ENCODE measurements at places on chromosomes 4 and X. TPM values are rescaled to one million over a fixed set of nuclear protein-coding genes. Genes with fewer than 3 reads are reported as not detected.
A peak's percentile ranks its signal among the peaks of the same experiment; 100 is the strongest.

Gene NALF2
- total RNA-seq = 0.33 TPM

GRCh38 chr4:1207603-1208265 is 35.4 kb upstream of the SPON2 start:
- H3K4me3 ChIP-seq = peak overlapping the region; percentile 40
- no peak for DNase-seq
- H3K4me1 ChIP-seq = peaks cover 5% of the 10 kb centered on the region
- H3K27me3 ChIP-seq = no peaks in the 10 kb centered on the region
- no peak overlapping the region for H3K27ac ChIP-seq

DNA sequence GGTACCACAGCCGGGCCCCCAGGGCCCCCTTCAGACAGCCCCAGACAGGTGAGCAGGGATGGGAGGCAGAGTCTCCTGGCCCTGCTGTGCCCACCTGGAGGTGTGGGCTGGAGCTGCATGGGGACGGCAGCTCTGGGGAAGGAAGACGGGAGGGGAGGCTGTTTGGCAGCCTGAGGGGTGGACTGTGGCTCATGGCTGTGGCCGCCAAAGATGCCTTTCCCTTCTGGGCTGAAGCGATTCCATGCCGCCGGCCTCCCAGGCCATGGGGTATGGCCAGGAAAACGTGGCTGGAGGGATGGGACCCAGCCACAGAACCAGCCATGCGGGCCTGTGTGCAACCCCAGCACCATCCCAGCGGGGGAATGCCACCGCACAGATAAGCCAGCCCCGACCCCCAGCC is 65.7 kb downstream of the FAM53A start:
- DNase-seq = no peak
- H3K36me3 ChIP-seq = no peaks in the 10 kb centered on the region
- no peak overlapping the region for H3K4me3 ChIP-seq
- H3K27ac ChIP-seq = no peak overlapping the region
- H3K27me3 ChIP-seq = no peaks in the 10 kb centered on the region
- H3K4me1 ChIP-seq = no peaks in the 10 kb centered on the region

Gene PHKA1
- total RNA-seq = 9.8 TPM

DNA sequence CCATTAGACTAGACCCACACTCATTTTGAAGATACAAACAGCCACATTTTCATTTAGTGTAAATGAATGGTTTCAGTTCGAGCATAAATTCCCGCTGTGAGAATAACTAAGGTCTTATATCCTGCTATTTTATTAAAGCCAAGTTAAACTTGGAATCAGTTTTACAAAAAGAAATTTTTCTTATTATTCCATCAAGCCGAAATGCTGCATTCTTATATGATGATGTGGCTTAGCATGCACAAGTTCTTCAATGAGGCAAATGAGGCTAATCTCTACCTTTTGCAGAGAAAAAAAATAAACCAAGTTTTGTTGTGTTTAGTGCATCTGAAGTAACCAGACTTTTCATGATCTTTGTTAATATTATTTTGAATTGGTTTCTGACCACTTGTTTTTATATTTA is 953.9 kb upstream of the PCDH10 start:
- no peaks in the 10 kb centered on the region for H3K4me1 ChIP-seq
- no peak for DNase-seq
- no peak overlapping the region for H3K27ac ChIP-seq
- no peaks in the 10 kb centered on the region for H3K27me3 ChIP-seq

- H3K4me3 ChIP-seq = no peak within 1 kb of the TSS
- H3K4me1 ChIP-seq = no peaks in the 10 kb centered on the region
- no peak for DNase-seq
- no peaks in the 10 kb centered on the region for H3K36me3 ChIP-seq
- no peaks in the 10 kb centered on the region for H3K27me3 ChIP-seq
These were observed at the start of gene EPGN for GRCh38 chr4:74308215-74308614. EPGN (plus strand) TSS chr4:74308470; CDS start chr4:74308534, 64 bp downstream.

DNA sequence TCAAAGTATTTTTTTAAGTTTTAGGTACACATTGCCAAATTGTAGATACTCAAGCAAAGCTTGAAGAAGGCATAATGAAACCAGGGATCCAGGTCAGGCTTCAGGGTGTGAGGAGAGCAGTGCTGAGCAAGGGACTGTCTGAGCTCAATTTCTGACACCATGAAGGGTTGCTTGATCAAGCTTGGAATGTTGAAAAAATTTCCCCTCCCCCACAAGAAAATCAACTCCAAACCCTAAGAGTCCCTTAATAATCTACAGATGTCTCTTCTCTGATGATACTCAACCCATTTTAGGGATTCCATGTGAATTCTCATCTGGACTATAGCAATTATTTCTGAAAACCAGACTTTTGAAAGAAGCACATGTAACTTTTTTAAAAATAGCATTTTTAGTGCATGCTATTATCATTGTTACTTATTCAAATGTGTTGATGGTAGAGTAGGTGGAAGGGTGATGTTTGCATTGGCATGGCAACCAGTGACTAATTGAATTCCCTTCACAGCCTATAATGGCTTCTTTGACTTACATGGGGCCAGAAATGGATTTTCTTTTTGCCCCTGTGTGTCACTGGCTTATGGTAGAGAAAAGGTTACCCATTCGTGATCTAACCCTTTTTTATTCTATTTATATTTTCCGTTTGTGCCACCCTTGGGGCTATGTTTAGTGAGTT is 252.0 kb downstream of the FBXW7 start:
- no peak for DNase-seq
- no peak overlapping the region for H3K27ac ChIP-seq
- no peaks in the 10 kb centered on the region for H3K27me3 ChIP-seq
- no peak overlapping the region for H3K4me3 ChIP-seq
- no peaks in the 10 kb centered on the region for H3K4me1 ChIP-seq
- H3K36me3 ChIP-seq = no peaks in the 10 kb centered on the region

GRCh38 chr4:110119880-110120279 is 78.5 kb downstream of the ELOVL6 start:
- no peak for DNase-seq
- no peaks in the 10 kb centered on the region for H3K27me3 ChIP-seq
- H3K36me3 ChIP-seq = no peaks in the 10 kb centered on the region
- no peak overlapping the region for H3K4me3 ChIP-seq
- H3K4me1 ChIP-seq = no peaks in the 10 kb centered on the region
- H3K27ac ChIP-seq = no peak overlapping the region

GRCh38 chr4:7309181-7309580 is 116.8 kb downstream of the SORCS2 start:
- DNase-seq = no peak
- no peak overlapping the region for H3K4me3 ChIP-seq
- H3K27me3 ChIP-seq = peaks cover 16% of the 10 kb centered on the region
- no peaks in the 10 kb centered on the region for H3K36me3 ChIP-seq
- no peaks in the 10 kb centered on the region for H3K4me1 ChIP-seq

Gene PKD2
- 66.2 TPM for total RNA-seq

DNA sequence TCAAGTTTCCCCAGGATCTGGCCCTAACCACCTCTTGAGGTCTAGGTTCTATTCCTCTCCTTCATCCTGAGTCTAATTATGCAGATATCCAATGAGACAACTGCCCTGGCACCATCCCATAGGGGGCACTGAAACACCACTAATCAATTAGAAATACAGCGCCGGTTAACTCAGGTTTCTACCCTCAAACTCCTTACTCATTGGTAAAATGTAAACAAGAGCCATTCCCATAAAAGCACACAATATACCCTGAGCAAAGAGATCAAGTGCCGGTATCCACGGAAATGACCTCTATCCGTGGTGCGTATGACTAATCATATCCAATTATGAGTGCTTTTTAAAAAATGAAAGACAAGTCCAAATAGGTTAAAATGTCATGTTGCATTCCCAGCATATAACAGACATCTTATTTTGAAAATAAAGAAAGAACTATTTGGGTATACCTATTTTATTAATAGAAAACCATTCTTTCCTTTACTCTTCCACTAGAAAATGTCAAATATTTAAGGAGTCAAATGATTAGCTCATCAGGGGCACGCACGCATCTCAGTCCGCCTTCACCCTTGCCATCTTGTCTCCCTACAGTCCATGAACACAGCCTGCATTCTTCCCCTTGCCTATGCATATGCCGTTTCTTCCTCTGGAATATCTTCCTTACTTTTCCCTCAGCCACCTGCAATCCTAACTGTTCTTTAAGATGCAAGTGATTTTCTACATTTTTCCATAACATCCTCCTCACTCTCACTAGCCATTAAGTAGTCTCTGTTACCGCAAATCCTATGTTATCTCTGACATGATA is 141.1 kb downstream of the MAML3 start:
- no peaks in the 10 kb centered on the region for H3K27me3 ChIP-seq
- H3K27ac ChIP-seq = no peak overlapping the region
- no peaks in the 10 kb centered on the region for H3K4me1 ChIP-seq
- H3K4me3 ChIP-seq = no peak overlapping the region
- DNase-seq = no peak

DNA sequence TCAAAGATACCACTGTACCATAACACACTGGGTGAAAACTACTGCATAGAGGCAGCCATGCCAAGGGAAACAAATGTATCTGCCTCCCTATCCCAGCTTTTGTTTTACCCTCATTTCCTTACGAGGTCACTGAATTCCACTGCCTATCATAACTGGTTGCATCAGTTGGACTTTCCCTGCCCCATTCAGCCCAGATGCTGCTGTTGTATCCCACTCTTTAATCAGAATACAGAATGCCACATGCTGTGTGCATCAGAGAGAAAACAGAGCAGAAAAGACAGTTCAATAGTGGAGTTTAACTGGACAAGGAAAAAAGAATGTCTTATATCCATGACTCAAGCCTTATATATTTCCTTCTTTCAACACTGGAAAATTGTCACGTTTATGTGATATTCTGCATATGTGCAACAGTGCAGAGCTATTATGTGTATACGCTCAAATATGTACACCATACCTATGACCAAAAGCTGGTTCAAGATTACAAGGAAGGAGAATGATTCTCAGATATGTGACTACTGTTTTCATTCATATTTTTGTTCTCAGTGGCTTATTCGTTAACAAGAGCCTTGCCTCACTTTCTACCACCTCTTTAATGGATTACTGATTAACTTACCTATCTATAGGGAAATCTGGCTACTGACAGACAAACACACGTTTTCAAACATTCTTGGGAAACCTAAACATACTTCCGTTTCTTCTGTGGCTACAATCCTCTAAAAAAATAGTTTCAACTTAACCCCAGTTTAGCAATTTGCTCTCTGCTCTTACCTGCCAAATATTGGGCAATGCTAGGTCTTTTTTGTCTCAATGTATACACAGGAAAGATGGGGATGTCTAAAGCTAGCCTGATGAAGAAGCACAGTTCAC is 378.9 kb downstream of the SMARCA1 start:
- peaks cover 13% of the 10 kb centered on the region for H3K27me3 ChIP-seq
- H3K36me3 ChIP-seq = no peaks in the 10 kb centered on the region
- no peak overlapping the region for H3K4me3 ChIP-seq
- no peak for DNase-seq
- H3K27ac ChIP-seq = no peak overlapping the region

Gene GUCY1B1
- 11.9 TPM for total RNA-seq

- H3K4me3 ChIP-seq = no peak overlapping the region
- no peaks in the 10 kb centered on the region for H3K4me1 ChIP-seq
- H3K27ac ChIP-seq = no peak overlapping the region
- H3K36me3 ChIP-seq = no peaks in the 10 kb centered on the region
- H3K27me3 ChIP-seq = no peaks in the 10 kb centered on the region
These were observed 14.1 kb upstream of the IRAK1 start for GRCh38 chrX:154033848-154034247.

Gene PPEF1
- total RNA-seq = 0.73 TPM

DNA sequence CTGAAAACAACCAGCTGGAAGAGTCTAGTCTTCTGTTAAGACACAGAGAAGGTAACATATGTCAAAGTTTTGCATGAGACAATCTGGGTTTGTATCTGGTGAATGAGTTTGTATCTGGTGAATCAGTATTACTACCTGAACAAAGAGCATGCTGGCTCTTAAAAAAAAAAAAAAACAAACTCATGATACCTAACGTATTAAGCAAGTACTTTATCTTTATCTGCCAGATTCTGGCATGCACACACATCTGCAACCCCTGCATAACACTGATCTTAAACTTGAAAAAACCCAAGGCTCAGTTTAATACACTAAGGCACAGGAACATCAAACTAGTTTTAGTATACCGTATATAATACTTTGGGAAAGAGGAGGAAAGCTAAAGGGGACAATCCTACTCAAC is 5.8 kb downstream of the YTHDC1 start:
- H3K4me3 ChIP-seq = no peak overlapping the region
- H3K27ac ChIP-seq = no peak overlapping the region
- no peak for DNase-seq
- no peaks in the 10 kb centered on the region for H3K27me3 ChIP-seq
- H3K36me3 ChIP-seq = no peaks in the 10 kb centered on the region
- H3K4me1 ChIP-seq = peaks cover 22% of the 10 kb centered on the region

Gene NWD2
- 2.2 TPM for total RNA-seq

GRCh38 chr4:38192516-38192915 is 232.3 kb downstream of the PTTG2 start:
- no peak overlapping the region for H3K27ac ChIP-seq
- H3K4me3 ChIP-seq = no peak overlapping the region
- H3K4me1 ChIP-seq = no peaks in the 10 kb centered on the region
- no peaks in the 10 kb centered on the region for H3K27me3 ChIP-seq
- H3K36me3 ChIP-seq = no peaks in the 10 kb centered on the region

- H3K36me3 ChIP-seq = no peaks in the 10 kb centered on the region
- H3K4me3 ChIP-seq = peak overlapping the region; percentile 44
- H3K27me3 ChIP-seq = no peaks in the 10 kb centered on the region
- H3K4me1 ChIP-seq = peaks cover 5% of the 10 kb centered on the region
- H3K27ac ChIP-seq = no peak overlapping the region
These were observed 493 bp upstream of the UCHL1 start for GRCh38 chr4:41256131-41256739.

Gene FAM184B
- 0.59 TPM for total RNA-seq

- H3K27me3 ChIP-seq = peaks cover 84% of the 10 kb centered on the region
- H3K4me1 ChIP-seq = no peaks in the 10 kb centered on the region
- H3K4me3 ChIP-seq = no peak overlapping the region
- no peaks in the 10 kb centered on the region for H3K36me3 ChIP-seq
These were observed 3.1 kb downstream of the POU3F4 start for GRCh38 chrX:83511208-83511607.

DNA sequence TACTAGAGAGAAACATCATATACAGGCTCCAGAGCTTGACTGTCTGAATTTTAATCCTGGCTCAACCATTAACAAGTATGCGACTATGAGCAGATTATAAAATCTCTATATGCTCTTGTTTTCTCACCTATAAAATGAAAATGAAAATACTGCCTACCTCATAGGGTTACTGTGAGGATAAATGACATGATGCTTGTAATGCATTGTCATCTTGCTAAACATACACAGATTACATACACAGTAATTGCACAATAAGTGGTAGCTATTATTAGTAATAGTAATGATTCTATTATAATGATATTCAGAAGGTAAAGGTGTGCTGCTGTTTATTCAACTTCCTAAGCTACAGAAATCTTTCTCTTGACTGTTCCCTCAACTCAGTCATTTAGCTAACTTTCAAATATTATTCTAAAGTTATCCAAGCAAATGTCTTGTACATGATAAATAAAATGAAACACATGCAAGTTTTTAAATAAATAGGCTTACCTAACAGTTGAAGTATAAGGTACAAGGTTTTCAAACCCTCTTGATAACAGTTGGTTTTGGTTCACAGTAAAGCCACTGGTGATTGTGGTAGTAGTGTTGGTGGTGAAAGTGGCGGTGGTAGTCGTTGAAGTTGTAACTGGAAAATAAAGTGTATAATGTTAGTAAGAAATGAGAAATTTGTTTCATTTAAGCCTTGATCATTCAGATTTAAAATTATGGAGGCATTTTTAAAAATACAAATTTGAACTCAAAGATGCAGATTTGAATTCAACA is 38.9 kb downstream of the NUP62CL start:
- no peak overlapping the region for H3K27ac ChIP-seq
- no peak for DNase-seq
- H3K27me3 ChIP-seq = peaks cover 7% of the 10 kb centered on the region
- H3K4me3 ChIP-seq = no peak overlapping the region
- H3K4me1 ChIP-seq = no peaks in the 10 kb centered on the region
